Kidney (tissue), 22 donors: ENCODE measurements at places on chromosomes 1 and 21. TPM values are rescaled to one million over a fixed set of nuclear protein-coding genes. Genes with fewer than 3 reads are reported as not detected.

NBL1 gene
- total RNA-seq, result 141 TPM

LRIF1 gene
- 12.3 TPM for total RNA-seq

CD101 gene
- total RNA-seq, result 1.3 TPM

RGS7 gene
- not detected for total RNA-seq

FNDC10 gene
- 2.6 TPM for total RNA-seq
